ENCODE measurements at places on chromosomes 1 and 21.
A peak's percentile ranks its signal among the peaks of the same experiment; 100 is the strongest.

DNA sequence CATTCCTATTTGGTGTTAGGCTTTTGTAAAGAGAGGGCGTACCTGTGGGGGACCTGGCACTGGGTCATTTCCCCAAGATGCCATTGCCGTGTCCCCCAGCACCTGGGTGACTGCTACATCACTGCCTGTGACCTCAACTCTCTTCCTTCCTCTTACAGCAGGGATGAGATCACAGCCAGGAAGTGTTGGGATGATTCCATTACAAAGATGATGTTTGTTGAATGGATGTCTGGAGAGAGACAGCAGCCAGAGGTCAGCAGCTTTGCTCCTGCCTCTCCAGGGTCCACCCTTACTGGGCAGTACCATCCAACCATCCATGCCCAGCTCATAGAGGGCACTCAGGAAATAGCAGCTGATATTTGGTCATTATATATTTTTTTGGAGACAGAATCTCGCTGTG is 35.1 kb downstream of the TMEM51 start:
- H3K27ac ChIP-seq: no peak overlapping the region
- no peaks in the 10 kb centered on the region for H3K36me3 ChIP-seq

DNA sequence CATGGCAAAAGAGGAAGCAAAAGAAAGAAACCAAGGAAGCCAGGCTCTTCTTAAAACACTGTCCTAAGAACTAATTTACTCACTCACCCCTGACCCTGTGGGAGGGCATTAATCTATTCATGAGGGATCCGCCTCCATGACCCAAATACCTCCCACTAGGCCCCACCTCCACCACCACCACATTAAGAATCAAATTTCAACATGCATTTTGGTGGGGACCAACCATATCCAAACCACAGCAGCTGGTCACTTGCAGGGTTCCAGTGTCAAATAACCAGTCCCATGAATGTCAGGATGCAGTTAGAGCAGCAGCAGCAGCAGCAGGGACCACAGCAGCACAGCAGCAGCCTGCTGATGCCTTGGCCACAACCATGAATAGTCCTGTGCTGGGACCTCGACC is 83.8 kb downstream of the ZC3H11B start:
- no peak for DNase-seq
- H3K27ac ChIP-seq: no peak overlapping the region
- H3K27me3 ChIP-seq: no peaks in the 10 kb centered on the region
- no peak overlapping the region for H3K4me3 ChIP-seq

DNA sequence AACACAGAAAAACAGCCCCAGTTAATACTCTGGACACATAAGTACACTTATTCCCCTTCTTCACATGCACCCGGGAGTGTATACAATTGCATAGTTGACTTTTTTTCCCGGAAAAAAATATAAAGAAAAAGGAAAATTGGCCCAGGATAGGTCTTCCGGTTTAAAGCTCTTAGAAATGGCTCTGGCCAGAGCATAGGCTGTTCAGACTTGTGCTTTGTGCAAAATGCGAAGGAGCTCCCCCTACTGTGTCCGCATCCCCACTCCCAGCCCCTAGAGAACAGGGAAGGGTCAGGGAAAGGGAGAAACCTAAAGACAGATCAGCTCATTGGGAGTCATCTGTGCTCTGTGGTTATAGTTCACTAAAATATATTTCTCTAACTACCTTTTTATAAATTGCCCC is 5.5 kb upstream of the MTMR11 start:
- H3K36me3 ChIP-seq: peaks cover 12% of the 10 kb centered on the region
- no peaks in the 10 kb centered on the region for H3K27me3 ChIP-seq
- no peak overlapping the region for H3K27ac ChIP-seq
- DNase-seq: no peak

DNA sequence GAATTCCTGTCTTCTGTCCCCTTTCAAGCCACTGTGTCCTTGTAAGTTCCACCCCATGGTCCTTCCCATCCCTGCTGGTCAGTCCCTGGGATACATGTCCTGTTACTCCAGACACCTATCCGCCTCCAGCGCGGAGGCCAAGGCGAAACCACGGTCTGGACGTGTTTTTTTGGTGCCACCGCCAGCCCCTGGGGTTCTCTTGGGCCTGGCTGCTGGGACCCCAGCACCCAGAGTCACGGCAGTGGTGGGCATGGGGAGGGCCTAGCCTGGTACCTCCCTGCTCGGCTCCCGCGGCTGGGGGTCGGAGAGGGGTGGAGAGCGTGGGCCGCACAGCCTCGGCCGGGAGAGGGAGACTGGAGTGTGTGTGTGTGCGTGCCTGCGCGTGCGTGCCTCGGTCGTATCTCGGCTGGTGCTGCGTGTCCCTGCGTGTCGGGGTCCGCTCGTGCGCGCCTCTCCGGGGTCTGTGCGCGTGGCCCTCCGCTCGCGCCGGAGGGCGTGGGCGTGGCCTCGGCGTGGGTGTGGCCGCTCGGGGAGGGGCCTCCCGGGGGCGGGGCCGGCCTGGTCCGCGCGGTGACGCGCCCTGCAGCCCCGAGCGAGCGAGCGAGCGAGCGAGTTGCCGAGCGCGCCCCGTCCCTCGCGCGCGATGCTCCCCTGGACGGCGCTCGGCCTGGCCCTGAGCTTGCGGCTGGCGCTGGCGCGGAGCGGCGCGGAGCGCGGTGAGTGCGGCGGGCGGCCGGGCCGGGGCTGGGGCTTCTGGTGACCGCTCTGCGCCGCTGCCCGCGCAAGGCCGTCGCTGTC is at the start of gene VWA1:
Gene VWA1 (plus strand): TSS at position 585 of the 798 bp plus-strand sequence. CDS start 59 bp downstream, at position 644.
- H3K27ac ChIP-seq: no peak within 1 kb of the TSS
- H3K4me1 ChIP-seq: peaks cover 2% of the 10 kb centered on the region
- H3K27me3 ChIP-seq: peaks cover 12% of the 10 kb centered on the region
- DNase-seq: peak; percentile 72
- H3K36me3 ChIP-seq: no peaks in the 10 kb centered on the region
- H3K4me3 ChIP-seq: peak within 1 kb of the TSS; percentile 20

GRCh38 chr1:104212239-104212638 is 462.5 kb downstream of the AMY1C start:
- no peaks in the 10 kb centered on the region for H3K36me3 ChIP-seq
- DNase-seq: no peak
- no peaks in the 10 kb centered on the region for H3K27me3 ChIP-seq

GRCh38 chr21:40717028-40717427 is 129.9 kb downstream of the DSCAM start:
- H3K27me3 ChIP-seq: no peaks in the 10 kb centered on the region
- no peak overlapping the region for H3K27ac ChIP-seq
- H3K4me1 ChIP-seq: no peaks in the 10 kb centered on the region
- H3K4me3 ChIP-seq: no peak overlapping the region

GRCh38 chr1:47411436-47411835 is 4.6 kb upstream of the FOXE3 start:
- H3K36me3 ChIP-seq: no peaks in the 10 kb centered on the region
- peaks cover 38% of the 10 kb centered on the region for H3K27me3 ChIP-seq

DNA sequence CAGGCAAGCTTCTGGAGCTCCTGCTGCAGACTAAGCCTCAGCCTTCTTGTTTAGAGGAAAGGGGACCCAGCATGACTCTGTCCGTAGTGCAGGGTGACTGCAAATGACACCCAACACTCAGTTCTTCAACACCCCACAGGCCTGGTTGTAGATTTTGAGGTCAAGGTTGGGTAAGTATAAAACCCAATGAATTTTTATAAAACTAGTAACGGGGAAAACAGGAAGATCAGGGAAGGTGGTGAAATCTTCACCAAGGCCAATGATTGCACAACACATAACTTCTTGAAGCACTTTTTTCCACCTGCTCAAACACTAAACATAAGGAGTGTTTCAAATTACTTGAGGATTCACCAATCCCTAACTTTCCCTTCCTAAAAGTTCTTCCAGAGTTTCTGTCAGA is 89.4 kb upstream of the JAK1 start:
- peaks cover 8% of the 10 kb centered on the region for H3K36me3 ChIP-seq
- DNase-seq: no peak
- no peak overlapping the region for H3K27ac ChIP-seq
- peaks cover 4% of the 10 kb centered on the region for H3K4me1 ChIP-seq
- H3K4me3 ChIP-seq: no peak overlapping the region

DNA sequence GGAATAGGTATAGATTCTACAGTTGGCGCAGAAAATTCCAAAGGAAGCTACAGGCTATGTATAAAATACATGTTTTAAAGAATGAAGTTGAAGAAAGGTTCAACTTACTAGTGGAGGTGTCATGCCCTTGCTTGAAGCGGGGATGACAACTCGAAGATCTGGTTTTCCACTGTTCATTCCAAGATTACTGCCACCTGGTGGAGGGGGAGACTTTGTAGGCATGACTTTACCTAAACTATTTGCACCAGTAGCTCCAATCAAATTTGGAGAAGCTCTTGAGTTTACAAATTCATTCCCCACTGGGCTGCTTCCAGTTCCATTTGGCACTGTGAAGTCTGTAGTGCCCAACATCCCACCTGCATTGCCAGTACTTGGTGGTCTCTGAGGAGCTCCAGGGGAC is 81.7 kb downstream of the AXDND1 start:
- H3K27me3 ChIP-seq: peaks cover 11% of the 10 kb centered on the region
- no peaks in the 10 kb centered on the region for H3K36me3 ChIP-seq
- no peak for DNase-seq

DNA sequence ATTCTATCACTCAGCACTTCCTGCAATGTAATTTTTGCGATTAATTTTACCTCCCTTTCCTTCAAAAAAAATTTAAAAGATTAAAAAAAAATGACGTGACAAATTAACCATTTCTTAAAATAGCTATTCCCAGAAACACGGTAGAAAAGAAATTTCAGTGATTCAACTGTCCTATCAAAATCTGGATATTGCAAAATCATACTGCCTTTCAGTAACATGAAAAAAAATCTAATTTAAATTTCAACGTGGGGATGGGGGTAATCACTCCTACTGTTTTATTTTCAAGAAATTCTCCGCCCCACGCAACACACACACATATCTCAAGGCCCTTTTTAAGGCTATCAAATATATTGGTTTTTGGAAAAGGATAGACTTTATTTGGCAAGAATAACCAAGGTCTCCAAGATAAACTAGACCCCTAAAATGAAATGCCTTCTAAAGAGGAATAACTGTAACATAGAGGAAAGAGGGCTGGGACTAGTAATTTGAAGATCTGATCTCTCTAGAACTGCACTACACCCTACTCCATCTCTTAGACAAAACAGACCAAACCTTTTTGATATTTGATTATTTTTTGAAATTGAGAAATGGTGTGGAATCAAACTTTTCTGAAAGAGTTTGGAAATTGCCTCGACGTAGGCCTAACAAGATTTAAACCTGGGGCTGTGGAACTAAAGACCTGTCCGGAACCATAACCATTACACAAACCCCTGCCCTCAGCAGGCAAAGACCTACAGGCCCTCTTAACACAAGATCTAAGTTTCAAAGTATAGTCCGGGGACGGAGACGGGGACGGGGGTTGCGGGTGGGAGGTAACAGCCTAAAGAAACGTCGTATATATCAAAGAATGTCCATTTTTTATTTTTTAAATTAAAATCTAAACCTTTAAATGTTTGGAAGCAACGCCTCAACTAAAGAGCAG is 941 bp downstream of the ARNT start:
- no peaks in the 10 kb centered on the region for H3K27me3 ChIP-seq
- H3K27ac ChIP-seq: peak overlapping the region; percentile 91
- H3K4me3 ChIP-seq: peak overlapping the region; percentile 94
- peak; percentile 44 for DNase-seq

DNA sequence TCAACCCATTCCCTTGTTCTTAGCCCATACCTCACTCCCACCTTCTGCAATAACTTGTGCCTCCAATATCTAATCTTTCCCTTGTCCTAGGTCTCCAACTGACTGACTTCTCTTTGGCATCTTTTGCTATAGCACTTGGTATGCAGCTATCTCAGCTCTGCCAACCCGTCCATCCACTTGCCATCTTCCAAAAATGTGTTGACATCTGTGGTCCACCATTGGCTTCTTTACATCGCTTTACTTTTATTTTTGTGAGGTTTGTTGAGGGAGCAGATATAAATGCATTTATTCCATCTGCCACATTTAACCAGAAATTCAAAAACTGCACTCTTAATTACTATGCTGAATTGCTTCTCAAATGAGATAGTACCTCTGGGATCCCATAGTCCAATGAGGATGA is 24.9 kb upstream of the PSMB2 start:
- H3K27me3 ChIP-seq: peaks cover 27% of the 10 kb centered on the region
- no peaks in the 10 kb centered on the region for H3K4me1 ChIP-seq
- H3K4me3 ChIP-seq: no peak overlapping the region
- no peak overlapping the region for H3K27ac ChIP-seq
- DNase-seq: no peak

DNA sequence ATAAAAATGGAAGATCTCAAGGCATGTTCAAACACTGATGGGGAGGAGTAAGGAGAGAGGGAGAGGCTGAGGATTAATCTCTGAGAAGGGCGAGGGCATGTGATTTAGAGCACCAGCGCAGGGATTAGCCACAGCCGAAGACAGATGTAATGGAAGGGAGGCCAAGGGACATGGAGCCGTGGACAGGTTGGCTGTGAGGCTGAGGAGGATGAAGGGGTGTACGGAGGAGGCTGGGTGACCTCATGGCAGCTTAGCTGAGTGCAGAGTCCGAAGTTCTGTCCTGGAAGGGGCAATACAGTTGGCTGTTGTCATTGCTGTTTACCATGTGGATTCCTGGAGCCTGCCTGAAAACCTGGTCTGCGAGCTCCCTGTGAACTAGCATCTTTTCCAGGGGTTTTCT is 342.8 kb downstream of the RPS6KC1 start:
- DNase-seq: no peak
- no peaks in the 10 kb centered on the region for H3K4me1 ChIP-seq
- no peak overlapping the region for H3K4me3 ChIP-seq

DNA sequence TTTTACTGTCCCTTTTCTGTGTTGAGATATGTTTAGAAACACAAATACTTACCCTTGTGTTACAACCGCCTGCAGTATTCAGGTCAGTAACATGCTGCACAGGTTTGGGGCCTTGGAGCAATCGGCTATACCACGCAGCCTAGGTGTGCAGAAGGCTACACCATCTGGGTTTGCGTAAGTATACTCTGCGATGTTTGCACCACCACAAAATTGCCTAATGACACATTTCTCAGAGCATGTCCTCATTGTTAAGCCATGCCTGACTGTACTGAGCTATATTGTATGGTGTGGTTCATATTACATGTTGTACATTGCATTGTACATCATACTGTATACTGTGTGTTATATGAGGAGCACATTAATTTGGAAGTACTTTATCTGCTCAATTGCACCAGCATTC is 247.4 kb downstream of the RHOU start:
- DNase-seq: no peak
- no peak overlapping the region for H3K4me3 ChIP-seq
- no peaks in the 10 kb centered on the region for H3K27me3 ChIP-seq
- H3K36me3 ChIP-seq: no peaks in the 10 kb centered on the region
- H3K4me1 ChIP-seq: no peaks in the 10 kb centered on the region

DNA sequence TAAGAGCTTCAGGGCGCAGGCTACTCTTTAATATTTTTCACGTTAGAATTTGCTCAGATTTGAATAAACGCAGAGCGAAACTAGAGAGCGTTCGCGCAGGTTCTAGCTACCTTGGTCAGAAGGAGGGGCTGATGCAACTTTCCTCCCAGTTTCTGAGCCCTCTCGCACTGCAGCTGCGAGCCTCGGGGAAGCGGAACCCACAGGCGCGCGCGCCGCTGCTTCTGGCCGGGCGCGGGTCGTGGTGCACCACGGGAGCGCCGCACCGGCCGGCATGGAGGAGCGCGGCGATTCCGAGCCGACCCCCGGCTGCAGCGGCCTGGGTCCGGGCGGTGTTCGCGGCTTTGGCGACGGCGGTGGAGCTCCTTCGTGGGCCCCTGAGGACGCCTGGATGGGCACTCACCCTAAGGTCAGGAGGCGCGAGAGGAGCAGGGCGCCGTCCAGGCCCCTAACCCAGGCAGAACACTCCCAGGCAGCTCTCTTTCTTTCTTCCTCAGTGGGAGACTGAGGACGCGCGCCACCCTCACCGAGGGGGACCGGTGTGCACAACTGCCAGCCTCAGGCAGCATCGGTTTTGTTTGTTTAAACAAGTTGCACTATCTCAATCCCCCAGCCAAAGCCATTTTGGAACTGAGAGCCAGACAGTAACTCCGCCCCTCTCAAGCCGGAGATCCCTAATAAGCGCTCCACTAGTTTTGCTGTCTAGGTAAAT is at the start of gene TSEN15:
Gene TSEN15 (plus strand): TSS at position 246 of the 709 bp plus-strand sequence. CDS start 26 bp downstream, at position 272.
- peak; percentile 89 for DNase-seq
- peaks cover 28% of the 10 kb centered on the region for H3K36me3 ChIP-seq
- peak within 1 kb of the TSS; percentile 98 for H3K4me3 ChIP-seq
- H3K27me3 ChIP-seq: peaks cover 13% of the 10 kb centered on the region
